Body of pancreas (tissue), 4 donors: ENCODE measurements at places on chromosomes 4 and X.

- DNase-seq: no peak
Observed at GRCh38 chr4:40170588-40170987, 26.2 kb upstream of the RHOH start.

DNA sequence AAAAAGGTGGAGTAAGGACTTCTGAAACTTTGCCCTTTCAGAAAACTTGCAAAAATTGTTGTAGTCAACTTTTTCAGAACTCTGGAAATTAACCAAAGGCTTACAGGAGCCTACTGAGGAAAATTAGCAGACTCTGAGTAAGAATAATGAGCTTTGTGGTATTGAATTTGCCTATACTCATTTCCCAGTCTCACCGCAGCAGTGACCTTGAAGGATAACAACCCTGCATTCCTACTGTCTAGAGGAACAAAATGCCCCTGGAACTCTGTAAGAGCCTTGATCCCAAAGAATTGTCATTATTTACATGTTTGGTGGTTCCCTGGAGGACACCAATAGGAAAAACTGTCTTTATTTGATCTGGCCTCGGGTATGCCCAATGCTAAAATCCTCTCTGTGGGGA lies 57.9 kb downstream of the MND1 start:
- DNase-seq: no peak

GRCh38 chr4:145580906-145581305 lies 38.3 kb upstream of the MMAA start:
- DNase-seq: peak; percentile 16

- DNase-seq: no peak
Observed at GRCh38 chrX:68086709-68087108, 346.6 kb downstream of the OPHN1 start.

DNA sequence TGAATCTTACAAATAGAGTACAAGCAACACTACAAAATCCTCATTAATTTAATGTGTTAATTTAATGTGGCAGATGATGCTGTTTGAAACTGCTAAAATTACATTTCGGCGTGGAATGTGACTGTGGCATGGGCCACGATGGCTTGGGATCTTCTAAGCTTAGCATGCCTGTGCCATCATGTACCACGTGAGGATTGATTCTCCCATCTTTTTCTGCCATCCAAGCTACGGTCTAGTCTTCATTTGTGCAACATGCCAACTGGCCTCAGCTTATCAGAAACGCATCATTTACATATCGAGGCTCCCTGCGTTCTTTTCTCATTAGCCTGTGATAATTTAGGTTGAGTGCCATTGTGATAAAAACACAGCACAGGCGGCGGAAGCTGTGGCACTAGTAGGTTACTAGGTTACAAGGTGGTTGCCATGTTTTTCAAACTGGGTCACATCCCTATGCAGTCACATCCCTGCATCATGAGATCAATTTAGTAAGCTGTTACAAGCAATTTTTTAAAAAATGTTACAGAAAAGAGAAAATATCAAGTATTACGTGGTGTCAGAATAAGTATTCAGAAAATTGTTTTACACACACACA lies 189.9 kb upstream of the RBPJ start:
- no peak for DNase-seq

DNA sequence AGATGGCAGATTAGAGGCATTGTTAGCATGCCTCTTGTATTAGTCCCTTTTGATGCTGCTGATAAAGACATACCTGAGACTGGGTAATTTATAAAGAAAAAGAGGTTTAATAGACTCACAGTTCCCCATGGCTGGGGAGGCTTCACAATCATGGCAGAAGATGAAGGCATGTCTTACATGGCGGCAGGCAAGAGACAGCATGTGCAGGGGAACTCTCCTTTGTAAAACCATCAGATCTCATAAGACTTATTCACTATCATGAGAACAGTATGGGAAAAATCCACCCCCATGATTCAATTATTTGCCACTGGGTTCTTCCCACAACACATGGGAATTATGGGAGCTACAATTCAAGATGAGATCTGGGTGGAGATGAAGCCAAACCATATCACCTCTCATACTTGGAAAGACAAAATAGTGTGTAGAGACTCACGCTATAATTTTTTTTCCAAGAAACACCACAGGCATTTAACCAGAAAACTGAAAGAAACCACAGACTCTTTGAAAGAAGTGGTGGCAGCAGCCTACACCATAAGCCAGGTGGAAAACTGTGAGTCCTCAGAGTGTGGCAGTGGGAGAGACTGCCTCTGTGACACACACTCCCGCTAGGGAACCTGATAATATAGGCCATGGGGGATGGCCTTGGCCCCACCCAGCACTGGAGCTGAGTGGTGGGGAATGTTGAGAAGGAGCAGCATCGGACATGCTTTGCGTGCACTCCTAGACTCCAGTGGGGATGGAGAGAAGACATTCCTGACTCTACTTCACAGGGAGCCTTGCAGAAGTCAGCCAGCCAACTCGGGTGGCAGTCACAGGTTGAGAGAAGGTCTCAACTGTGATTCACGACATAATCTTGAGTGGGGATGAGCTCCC lies 51.5 kb downstream of the SLC2A9 start:
- DNase-seq: no peak

DNA sequence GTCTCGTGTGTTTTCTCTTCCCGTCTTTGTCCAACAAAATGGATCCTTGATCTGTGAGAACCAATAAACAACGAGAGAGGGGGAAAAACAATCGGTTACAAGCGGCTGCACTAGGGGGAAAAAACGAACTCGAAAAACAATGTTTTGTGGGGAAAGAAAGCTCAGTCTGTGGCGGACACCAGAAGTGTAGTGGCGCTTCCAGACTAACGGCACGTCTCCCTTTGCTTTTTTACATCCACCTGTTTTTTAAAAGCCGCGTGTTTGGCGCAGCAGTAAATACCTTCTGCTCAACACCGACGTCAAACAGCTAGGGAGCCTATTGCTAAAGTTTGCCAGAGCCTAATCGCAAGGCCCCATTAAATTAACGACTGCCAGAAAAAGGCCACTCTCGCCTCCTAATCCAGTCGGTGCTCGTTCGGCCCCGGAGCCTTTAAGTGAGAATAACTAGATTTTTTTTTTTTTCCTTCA lies 3.3 kb downstream of the NKX6-1 start:
- no peak for DNase-seq

- DNase-seq: no peak
Observed at GRCh38 chr4:107619066-107619465, 101.0 kb downstream of the PAPSS1 start.

GRCh38 chr4:143262838-143263237 lies 73.8 kb upstream of the GAB1 start:
- DNase-seq: no peak

- no peak for DNase-seq
Observed at GRCh38 chrX:20664774-20665173, 398.1 kb upstream of the RPS6KA3 start.

DNA sequence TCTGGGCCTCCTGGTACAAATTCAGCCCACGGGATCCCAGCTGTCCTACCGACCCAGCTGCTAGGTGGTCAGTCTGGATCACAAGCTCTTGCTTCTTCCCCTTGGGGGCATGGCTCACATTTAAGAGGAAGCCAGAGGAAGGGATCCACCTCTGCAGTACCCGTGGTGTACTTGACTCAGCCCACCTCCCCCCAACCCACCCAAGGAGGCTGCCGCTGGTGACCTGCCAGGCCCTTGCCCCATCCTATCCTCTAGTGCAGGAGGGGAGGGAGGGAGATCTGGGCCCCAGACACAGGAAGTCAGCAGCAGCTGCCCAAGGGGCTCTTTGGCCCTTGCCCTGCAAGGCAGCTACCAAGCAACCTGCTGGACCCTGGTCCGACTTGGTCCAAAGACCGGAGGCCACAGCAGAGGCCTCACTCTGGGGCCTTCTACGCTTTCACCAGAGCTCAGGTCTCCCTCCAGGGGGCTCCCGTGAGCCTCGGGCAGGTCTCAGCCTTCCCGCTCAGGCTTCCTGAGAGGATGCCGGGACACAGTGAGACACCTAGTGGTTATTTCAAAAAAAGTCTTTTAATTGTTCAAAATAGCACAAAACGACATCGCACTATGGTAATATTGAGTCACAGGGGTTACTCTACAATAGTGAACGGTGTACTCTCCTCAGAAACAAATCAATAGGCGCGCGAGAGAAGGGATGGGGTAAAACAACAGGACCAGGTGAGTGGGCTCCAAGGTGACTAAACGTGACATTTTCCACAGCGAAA lies 2.7 kb upstream of the RENBP start:
- DNase-seq: peak; percentile 73

DNA sequence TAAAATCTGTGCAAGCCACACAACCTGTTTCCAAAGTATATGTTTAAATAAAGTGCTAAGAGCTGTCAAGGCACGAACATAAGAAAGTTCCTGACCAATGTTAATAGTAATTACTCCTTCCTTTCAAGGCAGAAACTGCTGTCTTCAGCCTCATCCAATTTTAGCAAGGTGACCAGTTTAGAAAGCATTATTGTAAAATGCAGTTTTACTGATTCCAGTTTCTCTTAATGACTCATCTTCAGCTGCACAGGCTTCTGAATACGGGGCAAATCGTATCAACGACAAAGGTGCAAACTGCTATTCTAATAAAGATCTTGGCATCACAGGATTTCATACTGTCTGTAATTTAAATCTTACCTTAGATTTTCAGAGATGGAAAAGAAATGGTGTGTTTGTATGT lies 87.5 kb downstream of the PPP3CA start:
- no peak for DNase-seq

GRCh38 chrX:119698845-119699244 lies 5.9 kb upstream of the SEPTIN6 start:
- peak; percentile 27 for DNase-seq

DNA sequence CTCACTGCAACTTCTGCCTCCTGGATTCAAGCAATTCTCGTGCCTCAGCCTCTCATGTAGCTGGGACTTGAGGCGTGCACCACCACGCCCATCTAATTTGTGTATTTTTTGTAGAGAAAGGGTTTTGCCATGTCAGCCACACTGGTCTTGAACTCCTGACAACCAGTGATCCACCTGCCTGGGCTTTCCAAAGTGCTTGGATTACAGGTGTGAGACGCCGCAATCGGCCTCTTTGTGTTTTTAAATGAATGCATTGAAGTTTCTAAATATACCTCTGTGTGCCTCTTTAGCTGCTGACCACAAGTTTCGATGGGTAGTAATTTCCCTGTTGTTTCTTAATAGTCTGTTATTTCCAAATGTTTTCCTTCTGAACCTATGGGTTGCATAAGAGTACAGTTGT lies 765.3 kb upstream of the GRIA3 start:
- DNase-seq: no peak

DNA sequence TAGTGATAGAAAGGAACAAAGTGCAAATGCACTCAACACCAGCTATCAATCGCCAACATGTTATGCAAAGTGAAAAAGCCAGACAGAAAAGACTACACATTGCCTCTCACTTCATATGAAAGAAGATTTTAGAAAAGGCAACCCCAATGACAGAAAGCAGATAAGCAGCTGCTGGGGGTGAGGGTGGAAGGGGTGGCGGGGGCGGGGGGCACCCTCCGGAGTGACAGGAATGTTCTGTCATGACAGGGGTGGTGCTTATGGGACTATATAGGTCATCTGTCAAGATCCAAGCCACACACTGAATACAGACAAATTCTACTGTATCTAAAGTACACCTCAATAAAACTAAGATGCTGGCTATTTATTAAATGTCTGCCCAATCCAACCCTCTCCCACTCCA lies 10.7 kb downstream of the WDR1 start:
- DNase-seq: no peak

DNA sequence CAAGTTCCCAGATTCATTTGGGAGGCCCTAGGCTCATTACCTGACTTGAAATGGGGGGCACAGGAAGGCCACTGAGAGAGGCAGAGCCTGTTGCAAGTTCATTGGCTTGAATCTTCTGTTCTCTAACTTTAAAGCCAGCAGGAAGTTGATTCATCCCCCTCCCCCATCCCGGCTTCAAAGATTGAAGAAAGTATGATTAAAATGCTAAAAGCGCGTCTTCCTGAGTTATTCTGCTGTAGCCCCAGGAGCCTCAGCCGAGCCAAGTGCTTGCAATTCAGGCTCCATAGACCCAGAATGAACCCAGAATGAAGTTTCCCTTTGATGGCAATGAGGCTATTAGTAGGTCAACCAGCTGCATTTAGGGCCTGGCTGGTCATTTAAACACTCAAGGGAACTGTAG lies 14.7 kb downstream of the CHST7 start:
- peak; percentile 27 for DNase-seq
